ENCODE measurements at places on chromosomes 2 and 18.

- DNase-seq: no peak
Observed at GRCh38 chr2:221495731-221496130, 76.4 kb downstream of the EPHA4 start.

DNA sequence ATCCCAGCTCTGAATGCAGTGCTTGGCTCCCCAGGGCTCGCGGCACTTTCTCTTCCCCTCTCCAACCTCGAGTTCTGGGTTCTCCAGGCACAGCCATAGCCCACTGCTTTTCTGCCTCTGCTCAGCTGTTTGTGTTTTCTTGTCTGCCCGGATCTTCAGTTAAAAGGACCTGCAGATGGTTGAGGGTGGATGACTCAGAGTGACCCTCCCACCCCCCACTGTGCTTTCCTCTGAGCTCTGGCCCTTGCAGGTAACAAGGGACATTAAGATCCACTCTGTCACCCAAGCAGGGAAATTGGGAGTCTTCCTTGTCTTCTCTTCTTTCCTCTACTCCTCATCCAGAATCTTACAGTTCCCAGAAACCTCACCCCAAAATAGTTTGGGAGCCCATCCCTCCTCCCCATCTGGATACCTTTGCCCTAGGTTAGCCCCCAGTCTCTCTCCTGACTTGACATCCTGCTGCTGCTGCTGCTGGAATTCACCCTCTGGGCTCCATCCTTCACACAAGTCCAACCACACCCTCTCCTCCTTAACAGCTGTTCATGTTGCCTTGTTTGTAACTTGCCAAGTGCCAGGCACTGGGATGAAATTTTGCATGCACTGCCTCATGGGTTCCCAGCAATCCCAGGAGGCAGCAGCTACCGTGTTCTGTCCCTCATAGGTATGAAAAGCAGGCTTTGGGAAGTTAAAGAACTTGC lies 157.9 kb upstream of the TTC39C start:
- no peak for DNase-seq

DNA sequence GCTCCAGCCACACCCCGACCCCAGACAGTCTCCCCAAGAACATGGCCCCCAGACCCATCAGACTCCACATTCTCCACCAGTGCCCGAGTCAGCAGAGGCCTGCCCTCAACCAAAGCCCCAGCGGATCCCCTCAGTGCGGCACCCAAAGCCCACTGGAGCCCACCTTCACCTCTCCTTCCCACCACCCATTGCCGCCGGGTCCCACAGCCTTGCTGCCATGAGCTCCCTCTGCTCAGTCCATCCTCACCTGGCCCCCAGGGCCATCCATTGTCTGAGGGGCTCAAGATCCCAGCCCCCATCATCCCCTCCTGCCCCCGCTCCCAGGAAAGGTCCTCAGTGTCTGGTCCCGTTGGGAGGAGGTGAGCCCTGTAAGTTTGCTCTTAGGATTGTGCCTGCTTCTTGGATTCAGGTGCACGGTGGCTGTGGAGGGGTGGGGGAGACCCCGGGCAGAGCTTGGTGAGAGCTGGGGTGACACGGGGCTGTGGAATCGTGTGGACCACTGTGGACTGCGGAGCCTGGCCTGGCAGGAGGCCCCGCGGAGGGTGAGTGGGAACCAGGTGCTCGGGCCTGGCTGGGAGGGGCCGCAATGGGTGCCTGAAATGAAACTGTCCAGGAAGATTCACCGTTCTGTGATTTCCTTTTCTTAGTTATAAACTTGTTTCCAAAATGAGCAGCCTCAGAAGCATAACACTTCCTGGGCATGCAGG lies 32.7 kb upstream of the GPC1 start:
- DNase-seq: no peak

- no peak for DNase-seq
Observed at GRCh38 chr2:168155046-168155445, 92.3 kb downstream of the STK39 start.

DNA sequence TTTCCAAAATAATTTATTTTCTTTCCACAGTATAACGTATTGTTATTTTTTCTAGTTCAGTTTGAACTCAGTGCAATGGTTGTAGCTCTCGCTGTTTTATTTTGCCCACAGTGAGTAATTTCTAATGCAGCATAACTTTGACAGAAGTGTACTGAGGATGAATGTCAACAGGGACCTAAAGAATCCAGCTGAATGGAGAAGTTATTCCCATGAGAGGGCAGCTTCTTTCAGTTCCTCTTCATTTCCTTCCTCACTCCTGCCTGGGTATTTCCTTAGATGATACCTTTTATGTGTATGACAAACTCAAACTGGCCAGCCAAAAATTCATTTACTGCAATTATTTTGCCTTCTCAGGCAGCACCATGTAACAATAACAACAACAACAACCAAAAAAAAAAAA lies 1223.1 kb upstream of the ZEB2 start:
- DNase-seq: no peak

DNA sequence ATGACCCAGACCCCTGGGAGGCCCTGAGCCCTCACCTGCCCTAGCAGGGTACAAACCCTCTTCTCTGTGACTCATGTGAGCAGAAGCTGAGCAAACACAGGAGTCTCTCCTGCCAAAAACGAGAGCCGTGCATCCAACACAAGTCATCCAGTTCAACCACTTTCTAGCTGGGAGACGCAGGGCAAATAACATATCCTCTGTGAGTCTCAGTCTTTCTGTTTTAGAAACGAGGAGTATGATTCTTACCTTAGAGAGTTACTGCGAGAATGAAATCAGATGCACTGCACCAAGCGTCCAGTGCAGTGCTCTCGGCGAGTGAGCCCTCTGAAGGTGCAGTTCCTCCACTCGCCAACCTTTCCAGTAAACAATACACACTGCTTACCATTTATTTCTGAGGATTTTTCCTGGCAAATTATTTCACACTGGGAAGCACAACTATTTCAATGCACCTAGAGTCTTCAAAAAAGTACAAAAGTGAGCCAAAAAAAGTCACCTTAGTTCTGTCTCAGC lies 331.8 kb upstream of the MYT1L start:
- no peak for DNase-seq

DNA sequence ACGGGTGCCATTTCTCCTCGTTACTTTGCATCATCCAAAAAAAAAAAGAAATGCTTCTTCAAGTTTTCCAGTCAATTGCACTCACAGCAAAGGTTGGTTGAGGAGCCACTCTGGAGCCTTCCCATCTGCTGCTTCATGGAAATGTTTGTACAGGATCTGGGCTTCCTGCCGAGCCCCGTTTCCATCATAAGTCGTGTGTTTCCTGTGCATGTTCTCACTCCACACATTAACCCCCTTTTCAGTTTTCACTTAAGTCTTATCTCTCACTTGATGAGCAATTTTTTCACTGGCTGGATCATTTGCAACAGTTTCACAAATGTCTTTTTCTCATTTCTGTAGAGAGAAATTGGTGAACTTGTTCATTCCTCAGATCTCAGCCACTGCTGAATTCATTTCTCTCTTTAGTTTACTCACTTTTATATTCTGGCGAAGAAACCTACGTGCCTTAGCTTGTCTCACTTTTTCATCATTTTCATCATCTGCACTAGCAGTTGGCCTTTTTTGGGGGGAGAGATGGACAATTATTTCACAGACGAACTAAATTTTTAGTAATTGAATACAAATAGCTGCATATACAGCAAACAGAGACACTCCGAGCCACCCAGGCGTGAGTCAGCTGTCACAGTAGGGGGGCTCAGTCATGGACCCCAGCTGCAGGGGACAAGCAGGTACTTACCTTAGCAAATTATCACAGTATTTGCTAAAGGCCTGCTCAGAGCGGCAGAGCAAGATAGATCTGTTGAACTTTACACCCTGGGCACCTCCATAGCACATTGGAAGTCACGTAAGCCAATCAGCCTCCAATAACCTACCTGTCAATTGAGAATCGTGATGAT lies 750.8 kb upstream of the ID2 start:
- no peak for DNase-seq

DNA sequence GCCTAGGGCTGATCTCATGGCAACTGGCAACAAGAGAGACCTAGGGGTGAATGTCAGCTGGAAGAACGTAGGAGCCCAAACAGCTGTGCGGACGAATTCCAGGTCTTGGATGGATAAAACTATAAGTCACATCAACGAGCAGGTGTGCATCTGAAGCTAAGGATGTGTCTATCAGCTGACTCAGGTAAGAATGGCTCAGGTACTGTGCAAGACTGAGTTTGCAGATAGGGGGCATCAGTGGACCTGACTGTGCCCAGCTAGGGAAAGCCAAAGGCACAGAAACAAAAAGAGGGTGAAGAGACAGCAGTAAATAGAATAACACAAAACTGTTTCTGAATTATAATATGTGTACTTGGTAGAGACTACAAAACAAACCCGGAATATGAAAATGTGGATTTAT lies 357.3 kb downstream of the ZEB2 start:
- DNase-seq: no peak

DNA sequence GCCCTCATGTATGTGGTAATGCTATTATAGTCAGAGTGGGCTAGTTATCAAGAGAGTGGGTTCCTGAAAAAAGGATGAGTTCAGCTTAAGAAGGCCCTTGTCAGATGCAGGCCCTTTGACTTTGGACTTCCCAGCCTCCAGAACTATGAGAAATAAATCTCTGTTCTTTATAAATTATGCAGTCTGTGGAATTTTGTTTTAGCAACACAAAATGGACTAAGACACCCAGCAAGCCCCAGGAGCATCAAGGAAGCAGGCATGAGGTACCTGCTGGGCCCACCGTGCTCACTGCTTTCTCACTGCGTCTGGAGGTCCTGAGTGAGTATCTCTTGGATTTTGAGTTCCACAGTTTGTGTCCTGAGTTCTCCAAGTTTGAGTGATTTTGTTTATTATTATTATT lies 35.9 kb upstream of the LIPG start:
- no peak for DNase-seq

All from HFF-Myc (cell line).